ENCODE measurements at places on chromosomes 6 and 20. TPM values are rescaled to one million over a fixed set of nuclear protein-coding genes. Genes with fewer than 3 reads are reported as not detected.

DNA sequence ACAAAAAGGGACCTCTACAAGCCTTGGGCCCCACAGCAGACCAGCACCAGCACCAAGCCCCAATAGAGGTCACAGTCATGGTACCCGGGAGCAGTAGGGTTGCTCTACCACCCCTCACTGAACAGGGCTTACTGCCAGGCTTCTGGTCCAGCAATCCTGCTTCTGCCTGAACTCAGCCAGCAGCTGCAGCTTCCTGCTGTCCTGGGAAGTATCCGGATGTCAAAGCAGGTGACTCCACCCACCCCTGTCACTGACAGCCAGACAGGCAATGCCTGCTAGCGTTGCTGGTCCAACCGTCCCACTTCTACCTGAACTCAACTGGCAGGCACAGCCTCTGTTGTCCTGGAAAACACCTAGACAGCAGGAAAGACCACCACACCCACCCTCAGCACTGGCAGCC lies 47.0 kb upstream of the PCSK2 start:
- no peak for DNase-seq
- H3K27ac ChIP-seq, result no peak overlapping the region
- H3K4me3 ChIP-seq, result no peak overlapping the region

DNA sequence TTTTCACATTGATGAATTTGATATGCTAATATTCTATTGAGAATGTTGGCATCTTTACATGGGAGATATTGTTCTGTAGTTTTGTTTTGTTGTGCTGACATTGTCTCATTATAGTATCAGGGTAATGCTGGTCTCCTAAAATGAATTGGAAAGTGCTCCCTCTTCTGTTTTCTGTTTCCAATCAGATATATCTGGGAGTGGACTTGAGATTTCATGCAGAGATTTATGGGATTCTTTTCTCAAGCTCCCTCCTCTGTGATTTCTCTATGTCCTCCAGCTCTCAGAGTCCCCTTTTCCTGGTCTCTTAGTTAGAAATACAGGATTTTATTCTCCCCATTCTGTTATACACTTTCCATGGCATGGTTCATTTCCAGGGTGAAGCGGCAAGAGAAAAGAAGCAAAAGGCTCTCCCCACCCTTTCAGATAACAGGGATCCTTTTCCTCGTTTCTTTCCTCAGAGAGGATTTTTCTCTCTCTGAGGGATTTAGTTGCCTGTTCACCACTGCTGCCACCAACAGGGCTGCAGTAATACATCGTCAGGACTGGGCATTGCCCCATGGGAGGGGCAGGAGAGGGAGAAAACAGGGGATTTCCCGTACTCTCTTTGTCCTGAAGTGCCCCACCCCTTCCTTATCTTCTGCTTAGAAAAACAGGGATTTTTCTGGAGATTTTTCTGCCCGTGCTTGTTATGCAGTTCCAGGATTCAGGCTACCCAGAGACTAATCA lies 59.3 kb upstream of the STMND1 start:
- H3K4me1 ChIP-seq, result no peaks in the 10 kb centered on the region
- H3K27ac ChIP-seq, result no peak overlapping the region
- no peaks in the 10 kb centered on the region for H3K36me3 ChIP-seq
- no peak overlapping the region for H3K4me3 ChIP-seq
- H3K27me3 ChIP-seq, result peaks cover 16% of the 10 kb centered on the region

DNA sequence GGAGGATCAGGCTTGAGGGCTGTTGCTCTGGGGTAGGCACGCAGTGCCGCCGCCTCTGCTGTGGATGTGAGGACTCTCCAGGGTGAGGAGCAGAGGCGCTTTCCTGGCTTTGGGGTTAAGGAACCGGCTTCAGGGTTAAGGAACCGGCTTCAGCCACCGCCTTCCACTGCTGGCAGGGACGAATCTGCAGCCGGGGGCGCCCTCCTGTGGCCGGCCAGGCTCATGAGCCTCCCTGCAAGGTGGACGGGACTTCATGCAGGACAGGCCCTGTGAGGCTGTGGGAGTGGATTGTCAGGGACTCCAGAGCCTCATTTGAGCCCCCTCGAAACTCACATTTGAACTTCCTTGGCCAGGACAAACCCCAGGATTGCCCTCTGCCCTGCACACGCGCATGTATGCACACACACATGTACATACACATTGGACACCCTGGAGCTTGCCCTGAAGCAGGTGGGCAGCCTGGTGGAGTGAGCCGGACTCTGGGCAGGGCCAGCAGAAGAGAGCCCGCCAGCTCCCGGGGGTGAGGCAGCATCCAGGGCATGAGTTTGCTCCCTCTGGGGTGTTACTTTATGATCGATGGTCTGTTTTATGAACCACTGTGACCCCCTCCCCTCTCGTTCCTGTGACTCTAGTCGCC lies 146.9 kb downstream of the PHACTR3 start:
- H3K27me3 ChIP-seq, result no peaks in the 10 kb centered on the region
- DNase-seq, result peak; percentile 55
- no peaks in the 10 kb centered on the region for H3K4me1 ChIP-seq
- no peaks in the 10 kb centered on the region for H3K36me3 ChIP-seq
- no peak overlapping the region for H3K27ac ChIP-seq
- no peak overlapping the region for H3K4me3 ChIP-seq

DNA sequence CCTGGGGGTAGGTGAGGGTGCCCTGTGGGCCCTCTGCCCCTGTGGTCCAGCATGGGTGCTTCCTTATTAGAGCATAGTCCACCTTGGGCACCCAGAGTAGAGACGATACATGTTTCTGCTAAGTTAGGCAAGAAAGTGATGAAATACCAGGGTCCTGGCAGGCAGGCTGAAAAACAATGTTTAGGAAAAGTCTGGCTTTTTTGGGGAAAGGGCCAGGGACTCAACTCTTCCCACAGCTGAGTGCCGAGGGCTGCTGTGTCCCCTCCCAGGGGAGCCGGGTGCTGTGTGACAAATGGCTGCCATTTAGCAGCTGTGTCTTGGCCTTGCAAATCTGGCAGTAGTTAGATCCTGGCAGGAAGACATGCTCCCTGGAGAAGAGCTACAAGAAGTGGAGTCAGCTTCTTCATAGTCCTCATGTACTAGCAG lies 61.5 kb downstream of the RREB1 start:
- no peaks in the 10 kb centered on the region for H3K27me3 ChIP-seq
- no peak overlapping the region for H3K4me3 ChIP-seq
- H3K4me1 ChIP-seq, result peaks cover 10% of the 10 kb centered on the region
- peaks cover 4% of the 10 kb centered on the region for H3K36me3 ChIP-seq
- H3K27ac ChIP-seq, result no peak overlapping the region

GRCh38 chr6:139133262-139134063 lies 1.4 kb upstream of the HECA start:
- H3K4me1 ChIP-seq, result peaks cover 60% of the 10 kb centered on the region
- no peak overlapping the region for H3K4me3 ChIP-seq
- no peaks in the 10 kb centered on the region for H3K27me3 ChIP-seq
- peak overlapping the region; percentile 69 for H3K27ac ChIP-seq

DNA sequence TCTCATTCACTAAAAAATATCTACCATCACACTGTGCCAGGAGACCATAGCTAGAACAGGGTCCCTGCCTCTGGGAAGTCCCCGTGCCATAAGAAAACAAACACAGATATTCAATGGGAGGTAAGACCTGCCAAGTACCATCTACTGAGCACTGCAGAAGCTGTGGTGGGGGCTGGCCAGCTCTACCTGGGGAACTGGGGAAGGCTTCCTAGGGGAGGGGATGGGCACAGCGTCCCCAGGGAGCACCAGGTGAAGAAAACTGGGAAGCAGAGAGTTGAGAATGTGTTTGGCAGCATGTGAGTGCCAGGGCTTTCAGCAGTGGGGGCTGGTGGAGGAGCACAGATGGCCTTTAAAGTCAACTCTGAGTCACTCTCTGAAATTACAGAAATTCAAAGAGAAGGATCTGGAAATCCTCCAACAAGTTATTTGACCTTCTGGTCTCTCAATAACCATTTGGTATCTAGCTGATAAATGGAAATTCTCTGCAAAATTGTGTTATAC lies 85.2 kb downstream of the SHLD1 start:
- H3K4me1 ChIP-seq, result peaks cover 18% of the 10 kb centered on the region
- DNase-seq, result no peak
- H3K4me3 ChIP-seq, result no peak overlapping the region
- no peaks in the 10 kb centered on the region for H3K27me3 ChIP-seq

GRCh38 chr20:49594931-49595315 lies 27.0 kb upstream of the PTGIS start:
- no peak for DNase-seq
- peaks cover 87% of the 10 kb centered on the region for H3K4me1 ChIP-seq
- peaks cover 65% of the 10 kb centered on the region for H3K36me3 ChIP-seq
- H3K4me3 ChIP-seq, result peak overlapping the region; percentile 81
- H3K27ac ChIP-seq, result peak overlapping the region; percentile 96

- H3K27ac ChIP-seq, result peak overlapping the region; percentile 94
- peaks cover 18% of the 10 kb centered on the region for H3K36me3 ChIP-seq
These were observed 105.8 kb upstream of the RIPOR2 start for GRCh38 chr6:25041485-25042035.

GRCh38 chr6:39137245-39137644 lies 22.3 kb upstream of the SAYSD1 start:
- peaks cover 9% of the 10 kb centered on the region for H3K27me3 ChIP-seq
- no peaks in the 10 kb centered on the region for H3K4me1 ChIP-seq
- H3K27ac ChIP-seq, result no peak overlapping the region
- no peak overlapping the region for H3K4me3 ChIP-seq
- DNase-seq, result peak; percentile 71
- no peaks in the 10 kb centered on the region for H3K36me3 ChIP-seq

DNA sequence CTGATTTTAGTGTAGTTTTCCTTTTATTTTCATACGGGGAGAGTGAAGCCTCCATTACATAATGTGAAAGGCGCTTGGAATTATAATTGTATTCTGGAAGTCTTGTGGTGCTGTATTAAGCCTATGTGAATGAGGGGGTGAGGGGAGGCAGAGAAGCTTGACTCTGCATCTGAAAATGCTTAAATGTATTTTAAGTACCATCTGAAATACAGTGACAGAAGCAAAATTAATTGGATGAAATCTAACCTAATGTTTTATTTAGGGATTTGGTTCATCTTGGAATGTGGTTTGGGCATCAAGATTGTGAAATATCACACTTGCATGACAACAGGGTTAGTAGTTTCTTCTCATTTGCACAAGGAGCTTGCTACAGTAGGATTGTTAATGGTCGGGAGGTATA lies 41.2 kb downstream of the TMEM200A start:
- DNase-seq, result no peak
- no peak overlapping the region for H3K27ac ChIP-seq
- H3K4me3 ChIP-seq, result no peak overlapping the region
- peaks cover 4% of the 10 kb centered on the region for H3K4me1 ChIP-seq
- H3K36me3 ChIP-seq, result peaks cover 6% of the 10 kb centered on the region

- no peak overlapping the region for H3K27ac ChIP-seq
- peaks cover 32% of the 10 kb centered on the region for H3K27me3 ChIP-seq
- peaks cover 11% of the 10 kb centered on the region for H3K36me3 ChIP-seq
- H3K4me3 ChIP-seq, result no peak overlapping the region
- no peak for DNase-seq
These were observed 9.9 kb downstream of the GSTA4 start for GRCh38 chr6:52985228-52985627.

- no peak overlapping the region for H3K27ac ChIP-seq
- H3K4me3 ChIP-seq, result no peak overlapping the region
- H3K36me3 ChIP-seq, result no peaks in the 10 kb centered on the region
These were observed 82.7 kb downstream of the TIAM2 start for GRCh38 chr6:155077784-155078183.

- peaks cover 44% of the 10 kb centered on the region for H3K27me3 ChIP-seq
- peak; percentile 67 for DNase-seq
- peaks cover 2% of the 10 kb centered on the region for H3K36me3 ChIP-seq
- H3K4me3 ChIP-seq, result peak overlapping the region; percentile 53
These were observed 3.3 kb downstream of the KCNS1 start for GRCh38 chr20:45097485-45098102.

GRCh38 chr6:71349395-71349794 lies 60.8 kb downstream of the OGFRL1 start:
- H3K4me3 ChIP-seq, result no peak overlapping the region
- H3K27me3 ChIP-seq, result peaks cover 15% of the 10 kb centered on the region
- no peaks in the 10 kb centered on the region for H3K36me3 ChIP-seq
- no peak for DNase-seq
- no peak overlapping the region for H3K27ac ChIP-seq

- H3K36me3 ChIP-seq, result no peaks in the 10 kb centered on the region
- H3K4me3 ChIP-seq, result no peak overlapping the region
- no peak overlapping the region for H3K27ac ChIP-seq
- H3K27me3 ChIP-seq, result peaks cover 41% of the 10 kb centered on the region
- peak; percentile 66 for DNase-seq
These were observed 2.2 kb upstream of the ID1 start for GRCh38 chr20:31602779-31603441.

- peak; percentile 50 for DNase-seq
- H3K27ac ChIP-seq, result peak within 1 kb of the TSS; percentile 70
- peak within 1 kb of the TSS; percentile 80 for H3K4me3 ChIP-seq
- peaks cover 1% of the 10 kb centered on the region for H3K27me3 ChIP-seq
- peaks cover 10% of the 10 kb centered on the region for H3K36me3 ChIP-seq
These were observed at the start of gene HFE for GRCh38 chr6:26087284-26088115. TSS of gene HFE (plus strand) at chr6:26087429. CDS start at chr6:26087441, 12 bp downstream.

- H3K27me3 ChIP-seq, result peaks cover 14% of the 10 kb centered on the region
- no peaks in the 10 kb centered on the region for H3K36me3 ChIP-seq
- no peak for DNase-seq
- H3K4me1 ChIP-seq, result no peaks in the 10 kb centered on the region
These were observed 73.3 kb downstream of the CD83 start for GRCh38 chr6:14190929-14191224.

The RAET1G gene
- not detected for total RNA-seq

The TSBP1 gene
- not detected for total RNA-seq

The C20orf144 gene
- total RNA-seq, result 0.16 TPM

The SRSF3 gene
- 482 TPM for total RNA-seq

The PRR18 gene
- total RNA-seq, result not detected

The OTOR gene
- total RNA-seq, result not detected

The DACT2 gene
- total RNA-seq, result not detected

All from activated CD8-positive, alpha-beta T cell treated with anti-CD3 and anti-CD28 coated beads, Interleukin-2, amount 10 ng/mL, durations not matched to agents 7 days and 5 days (primary cell).